ENCODE measurements at places on chromosomes 11 and 22.
A peak's percentile ranks its signal among the peaks of the same experiment; 100 is the strongest.

DNA sequence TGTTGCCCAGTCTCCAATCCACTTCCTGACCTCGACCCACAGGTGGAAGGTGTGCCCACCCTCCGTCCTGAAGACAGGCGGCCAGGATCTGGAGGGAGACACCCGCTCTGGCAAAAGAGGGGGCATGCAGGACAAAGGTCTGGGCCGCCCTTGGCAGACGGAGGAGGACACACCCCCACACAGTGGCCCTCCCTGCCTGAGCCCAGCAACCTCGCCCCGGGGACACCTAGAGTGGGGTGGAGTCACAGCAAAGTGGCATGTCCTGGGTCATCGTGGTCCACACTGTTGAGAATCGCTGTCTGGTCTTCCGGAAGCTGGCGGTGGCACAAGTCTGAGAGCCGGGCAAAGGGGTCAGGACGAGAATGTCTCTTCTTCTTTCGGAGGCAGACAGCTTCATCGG lies 47.9 kb downstream of the IGSF9B start:
- DNase-seq, result no peak

DNA sequence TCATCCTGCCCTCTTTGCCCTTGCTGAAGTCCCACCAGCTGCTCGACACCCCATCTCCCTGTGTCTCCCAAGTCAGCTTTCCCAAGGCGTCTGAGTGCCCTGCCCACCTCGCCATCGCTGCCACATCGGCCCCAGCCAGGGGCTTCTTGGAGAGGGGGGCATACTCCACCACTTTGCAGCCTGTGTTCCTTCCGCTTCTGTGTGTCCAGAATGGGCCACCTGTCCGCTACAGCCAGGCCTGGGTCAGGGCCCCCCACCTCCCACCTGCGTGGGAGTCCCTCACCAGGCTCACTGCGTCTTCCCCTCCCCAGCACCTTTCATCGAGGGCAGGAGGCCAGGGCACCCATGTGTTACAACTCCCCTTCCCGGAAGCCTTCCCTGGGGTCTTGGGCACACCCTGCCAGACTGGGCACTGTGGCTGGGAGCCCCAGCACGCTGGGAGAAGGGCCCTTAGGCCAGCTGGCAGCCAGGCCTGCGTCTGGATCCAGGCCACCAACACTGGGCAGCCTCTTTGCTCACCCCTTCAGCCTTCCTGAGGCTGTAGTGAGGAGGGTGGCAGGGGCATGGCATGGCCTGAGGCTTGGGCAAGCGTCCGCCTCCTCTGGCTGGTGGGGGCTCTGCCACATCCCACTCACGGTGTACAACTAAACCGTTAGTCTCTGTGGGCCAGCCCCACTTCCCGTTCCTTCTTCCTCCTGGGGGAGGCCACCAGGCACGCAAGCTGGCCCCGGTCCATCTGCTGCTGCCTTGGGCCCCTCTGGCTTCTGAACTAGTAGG lies 13.4 kb downstream of the CPT1A start:
- no peak for DNase-seq

GRCh38 chr11:72856551-72857345 lies 42.5 kb downstream of the ATG16L2 start:
- DNase-seq, result peak; percentile 44

GRCh38 chr11:46865340-46865739 lies 19.3 kb upstream of the CKAP5 start:
- DNase-seq, result peak; percentile 75

DNA sequence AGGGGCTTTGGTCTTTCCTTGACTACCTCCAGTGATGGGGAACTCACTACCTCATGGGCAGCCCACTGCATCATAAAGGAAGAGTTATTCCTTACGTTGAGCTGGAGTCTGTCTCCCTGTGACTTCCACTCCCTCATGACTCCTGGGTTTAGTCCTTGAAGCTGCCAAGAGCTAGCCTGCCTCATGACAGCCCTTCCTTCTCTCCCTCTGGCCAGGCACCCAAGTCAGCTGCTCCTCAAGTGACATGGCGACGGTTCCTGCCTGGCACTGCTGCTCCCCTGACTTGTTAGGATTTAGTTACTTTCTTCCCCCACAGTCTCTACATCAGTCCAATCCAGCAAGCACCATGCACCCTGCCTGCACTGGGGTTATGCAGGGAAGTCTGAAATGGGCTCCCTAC lies 196.1 kb upstream of the TBCEL start:
- DNase-seq, result no peak

- no peak for DNase-seq
These were observed 117.3 kb upstream of the GRK3 start for GRCh38 chr22:25447067-25447685.

GRCh38 chr11:112388496-112388895 lies 127.8 kb upstream of the PLET1 start:
- no peak for DNase-seq

DNA sequence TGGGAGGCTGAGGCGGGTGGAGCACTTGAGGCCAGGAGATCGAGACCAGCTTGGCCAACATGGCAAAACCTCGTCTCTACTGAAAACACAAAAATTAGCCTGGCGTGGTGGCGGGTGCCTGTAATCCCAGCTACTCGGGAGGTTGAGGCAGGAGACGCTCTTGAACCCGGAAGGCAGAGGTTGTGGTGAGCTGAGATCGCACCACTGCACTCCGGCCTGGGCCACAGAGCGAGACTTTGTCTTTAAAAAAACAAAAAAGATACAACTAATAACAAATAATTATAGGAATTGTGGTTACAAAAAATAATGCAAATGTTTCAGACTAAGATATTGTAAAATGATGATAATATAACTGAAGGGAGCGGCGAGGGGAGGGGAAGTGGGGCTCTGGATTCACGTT lies 90.3 kb upstream of the RTL6 start:
- no peak for DNase-seq

- DNase-seq, result peak; percentile 46
These were observed 7.8 kb upstream of the ZC3H12C start for GRCh38 chr11:110085255-110085838.

DNA sequence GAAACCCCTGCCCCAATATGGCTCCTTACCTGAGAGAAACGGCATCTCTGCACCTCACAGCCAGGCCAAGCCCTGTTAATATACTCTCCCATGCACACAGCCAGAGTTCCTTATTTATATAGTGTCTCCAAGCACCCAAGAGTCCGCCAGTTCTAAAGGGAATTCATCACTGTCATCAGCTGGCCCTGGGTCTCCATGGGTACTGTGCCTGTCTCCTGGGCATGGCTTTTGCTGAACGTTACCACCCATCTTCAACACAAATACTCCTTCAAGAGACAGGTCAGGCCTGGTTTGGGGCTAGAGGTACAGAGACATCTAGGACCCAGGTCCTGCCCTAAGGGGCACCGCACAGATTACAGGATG lies 1.6 kb upstream of the ATG16L2 start:
- DNase-seq, result no peak

DNA sequence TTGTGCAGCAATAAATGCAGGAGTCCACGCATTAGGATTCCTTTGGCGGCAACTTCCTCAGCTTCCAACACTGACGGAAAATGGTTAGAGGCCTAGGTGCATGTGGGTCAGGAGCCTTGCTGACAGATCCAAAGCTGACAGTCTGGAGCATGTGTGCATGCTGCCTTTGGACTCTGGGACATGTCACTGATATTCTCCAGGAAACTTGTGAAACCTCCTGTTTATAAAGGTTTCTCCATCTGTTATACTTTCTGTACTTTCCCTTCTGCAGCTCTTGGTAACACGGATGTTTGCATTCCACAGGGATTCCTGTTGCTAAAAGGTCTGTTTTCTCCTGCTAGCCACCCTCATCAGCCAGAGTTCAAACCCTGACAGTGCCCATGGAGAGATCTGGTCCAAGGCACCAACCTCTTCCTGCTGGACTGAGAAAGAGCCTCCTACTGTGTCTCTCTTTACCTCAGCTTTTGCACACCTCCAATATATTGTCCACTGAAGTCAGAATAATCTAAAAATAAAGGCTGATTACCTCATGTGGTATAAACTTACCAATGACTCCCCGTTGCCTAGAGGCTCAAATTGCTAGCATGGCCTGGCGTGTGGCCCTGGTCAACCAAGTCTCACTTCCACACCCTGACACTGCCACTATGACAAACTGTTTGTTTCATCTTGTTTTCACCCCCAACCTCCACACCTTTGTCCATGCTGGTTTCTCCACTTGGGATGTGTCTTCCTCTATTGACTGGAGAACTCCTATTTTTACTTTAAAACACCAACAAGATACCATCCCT lies 31.1 kb upstream of the LYVE1 start:
- DNase-seq, result peak; percentile 49

GRCh38 chr11:99632969-99633368 lies 612.2 kb downstream of the CNTN5 start:
- DNase-seq, result peak; percentile 20

DNA sequence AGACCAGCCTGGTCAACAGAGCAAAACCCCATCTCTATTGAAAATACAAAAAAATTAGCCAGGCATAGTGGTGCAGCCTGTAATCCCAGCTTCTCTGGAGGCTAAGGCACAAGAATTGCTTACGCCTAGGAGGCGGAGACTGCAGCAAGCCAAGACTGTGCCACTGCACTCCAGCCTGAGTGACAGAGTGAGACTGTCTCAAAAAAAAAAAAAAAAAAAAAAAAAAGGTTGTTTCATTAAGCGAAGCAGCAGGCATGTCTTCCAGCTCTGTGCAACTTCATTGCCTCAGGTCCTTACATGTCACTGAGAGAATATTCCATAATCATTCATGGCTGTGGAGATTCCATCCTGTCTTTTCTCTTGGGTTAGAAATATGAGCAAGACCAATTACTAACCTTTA lies 16.9 kb downstream of the GAB2 start:
- DNase-seq, result no peak

GRCh38 chr11:55501014-55501413 lies 53.3 kb upstream of the OR4C15 start:
- no peak for DNase-seq

GRCh38 chr22:46546466-46547178 lies 9.2 kb upstream of the CELSR1 start:
- peak; percentile 85 for DNase-seq
